GM20000 (cell line): ENCODE measurements at places on chromosomes 16 and 17.
A peak's percentile ranks its signal among the peaks of the same experiment; 100 is the strongest.

DNA sequence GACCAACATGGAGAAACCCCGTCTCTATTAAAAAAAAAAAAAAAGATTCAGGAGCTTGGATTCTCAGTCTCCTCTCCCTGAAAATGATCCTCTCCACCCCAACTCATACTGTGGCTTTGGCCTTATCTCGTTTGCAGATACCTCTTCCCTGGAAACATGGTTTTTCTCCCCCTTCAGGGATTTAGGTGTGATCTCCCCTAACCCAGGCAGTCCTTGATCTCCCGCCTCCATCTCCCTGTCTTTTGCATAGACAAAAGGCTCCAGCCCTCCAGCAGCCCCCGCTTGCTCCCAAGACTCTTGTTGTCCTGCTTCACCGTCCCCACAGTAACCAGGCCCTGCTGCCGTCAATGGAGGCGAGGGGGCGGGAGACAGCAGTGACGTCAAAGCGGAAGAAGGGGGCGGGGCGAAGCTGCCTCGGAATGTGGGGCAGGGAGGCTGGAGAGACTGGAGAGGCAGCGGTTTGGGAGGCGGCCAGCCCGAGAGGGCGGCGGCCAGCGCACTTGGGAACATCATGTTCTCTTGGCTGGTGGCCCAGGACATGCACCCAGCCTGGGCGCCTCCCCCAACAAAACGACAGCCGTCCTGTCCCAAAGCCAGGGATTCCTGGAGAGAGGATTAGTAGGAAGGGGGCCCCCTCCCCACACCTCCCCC is 1.9 kb upstream of the PER1 start:
- DNase-seq: peak; percentile 71

DNA sequence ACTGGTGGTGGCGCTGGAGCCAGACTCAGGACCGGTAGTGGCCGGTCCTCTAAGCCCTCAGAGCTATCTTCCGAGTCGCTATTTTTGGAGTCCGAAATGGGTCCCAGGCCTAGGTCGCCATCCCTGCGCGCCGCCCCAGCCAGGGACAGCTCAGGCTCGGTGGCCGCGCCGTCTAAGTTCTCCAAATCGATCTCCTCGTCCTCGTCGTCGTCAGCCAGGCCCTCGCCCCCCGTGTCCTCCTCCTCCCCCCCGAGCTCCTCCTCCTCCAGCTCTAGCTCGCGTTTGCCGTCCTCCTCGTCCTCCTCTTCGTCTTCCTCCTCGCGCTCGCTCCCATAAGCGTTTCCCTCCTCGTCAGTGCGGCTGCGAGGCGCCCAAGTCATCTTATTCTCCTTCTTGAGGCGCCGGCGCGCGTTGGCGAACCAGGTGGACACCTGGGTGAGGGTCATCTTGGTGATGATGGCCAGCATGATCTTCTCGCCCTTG is 1.6 kb downstream of the IRX3 start:
- DNase-seq: no peak

GRCh38 chr16:75909746-75910145 is 183.5 kb upstream of the CPHXL start:
- DNase-seq: no peak

DNA sequence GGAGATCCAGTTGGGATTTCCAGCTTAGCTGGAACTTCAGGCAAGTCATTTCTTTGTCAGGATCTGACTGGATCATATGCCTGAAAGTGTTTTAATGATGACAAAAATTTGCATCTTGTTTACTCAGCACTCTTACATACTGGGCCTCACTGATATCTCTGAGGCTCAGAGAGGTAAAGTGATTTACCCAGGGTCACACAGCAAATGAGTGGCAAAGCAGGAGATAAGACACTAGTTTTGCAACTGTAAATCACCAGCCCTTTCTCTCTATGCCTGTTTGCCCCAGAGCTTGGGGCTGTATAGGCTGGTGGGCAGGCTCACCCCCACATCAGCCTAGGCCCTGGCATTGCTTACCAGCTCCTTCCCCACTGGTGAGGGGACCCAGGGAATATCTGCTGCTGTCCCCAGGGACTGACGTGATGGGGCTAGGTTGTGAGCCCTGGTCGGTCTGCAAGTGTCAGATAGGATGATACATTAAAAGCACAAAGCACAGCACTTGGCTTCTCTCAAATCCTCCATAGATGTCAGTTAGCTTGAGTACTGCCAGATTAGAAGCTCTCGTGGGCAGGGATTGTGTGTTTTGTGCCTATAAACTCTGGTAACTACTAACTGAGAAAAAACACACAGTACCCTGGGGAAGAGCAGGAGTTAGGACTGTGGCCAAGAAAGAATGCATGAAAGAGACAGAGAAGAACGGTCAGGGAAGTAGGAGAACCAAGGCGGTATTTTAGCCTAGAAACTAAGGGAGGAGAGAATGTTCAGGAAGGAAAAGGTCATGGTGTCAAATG is 165.4 kb downstream of the COPRS start:
- no peak for DNase-seq

GRCh38 chr16:16164243-16164642 is 59.1 kb downstream of the ABCC6 start:
- DNase-seq: no peak

- DNase-seq: no peak
These were observed 17.9 kb upstream of the ALOX15B start for GRCh38 chr17:8020776-8021564.

GRCh38 chr16:272633-273546 is 2.9 kb downstream of the RGS11 start:
- no peak for DNase-seq

DNA sequence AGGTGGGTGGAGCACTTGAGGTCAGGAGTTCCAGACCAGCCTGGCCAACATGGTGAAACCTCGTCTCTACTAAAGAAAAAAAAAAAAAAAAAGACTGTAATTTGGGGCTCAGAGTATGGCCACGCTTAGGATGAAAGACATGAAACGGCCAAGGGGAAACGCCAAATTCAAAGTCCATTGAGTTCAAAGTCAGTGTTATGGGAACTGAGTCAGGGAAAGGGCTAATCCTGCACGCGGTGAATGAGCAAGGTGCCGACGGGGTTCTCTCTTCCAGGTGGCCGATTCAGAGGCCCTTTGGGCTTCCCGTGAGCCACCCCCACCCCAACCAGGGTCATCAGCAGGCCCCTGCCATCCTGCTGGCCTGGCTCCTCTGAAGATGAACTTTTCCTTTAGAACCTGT is 7.5 kb upstream of the OSGIN1 start:
- no peak for DNase-seq

DNA sequence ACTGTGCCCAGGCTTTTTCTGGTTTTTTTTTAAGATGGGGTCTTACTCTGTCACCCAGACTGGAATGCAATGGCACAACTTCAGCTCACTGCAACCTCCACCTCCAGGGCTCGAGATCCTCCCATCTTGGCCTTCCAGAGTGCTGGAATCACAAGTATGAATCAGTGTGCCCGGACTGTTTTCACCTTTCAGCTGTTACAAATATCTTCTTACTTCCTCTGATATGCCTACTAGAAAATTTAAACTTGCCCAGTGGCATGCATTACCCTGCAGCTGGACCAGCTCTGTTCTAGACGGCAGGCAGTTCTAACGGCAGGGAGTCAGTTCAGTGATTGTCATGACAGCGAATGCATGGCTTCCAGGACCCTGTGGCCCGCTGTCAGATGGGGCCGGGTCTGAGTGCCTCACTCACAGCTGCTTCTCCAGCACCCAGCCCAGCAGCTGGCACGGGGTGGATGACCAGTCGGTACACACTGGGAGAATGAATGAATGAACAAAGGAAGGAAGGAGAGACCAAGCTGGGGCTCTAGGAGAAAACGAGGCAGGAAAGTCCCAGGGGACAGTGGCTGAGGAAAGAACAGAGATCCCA is 28.0 kb upstream of the LITAF start:
- no peak for DNase-seq

DNA sequence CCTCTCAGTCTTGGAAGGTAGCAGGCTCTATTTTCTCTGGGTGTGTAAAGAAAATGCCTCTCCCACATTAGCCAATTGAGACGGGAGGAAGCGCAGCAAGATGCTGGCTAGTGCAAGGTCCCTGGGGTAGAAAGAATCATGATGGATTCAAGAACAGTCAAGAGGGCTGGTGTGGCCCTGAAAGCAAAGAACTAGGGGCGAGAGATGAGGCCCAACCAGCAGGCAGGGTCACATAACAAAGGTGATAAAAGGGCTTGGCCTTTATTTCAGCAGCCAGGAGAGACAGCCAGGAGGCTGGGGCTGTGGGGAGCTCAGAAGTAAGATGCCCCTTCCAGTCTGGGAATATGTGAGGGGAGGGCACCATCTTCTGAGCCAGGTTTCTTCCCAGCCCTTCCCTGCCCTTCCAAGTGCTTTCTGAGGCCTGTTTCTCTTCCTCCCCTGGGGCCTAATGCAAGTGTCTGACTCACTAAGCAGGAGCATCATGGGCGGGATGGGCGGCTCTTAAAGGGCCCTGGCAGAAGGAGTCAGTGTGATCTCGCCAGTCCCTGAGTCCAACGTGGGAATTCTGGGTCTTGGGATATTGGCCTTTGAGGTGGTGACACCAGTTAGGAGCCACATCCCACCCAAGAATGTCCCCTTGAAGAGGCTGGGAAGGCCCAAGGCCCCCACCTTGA is 3.9 kb upstream of the NLRC5 start:
- DNase-seq: no peak

DNA sequence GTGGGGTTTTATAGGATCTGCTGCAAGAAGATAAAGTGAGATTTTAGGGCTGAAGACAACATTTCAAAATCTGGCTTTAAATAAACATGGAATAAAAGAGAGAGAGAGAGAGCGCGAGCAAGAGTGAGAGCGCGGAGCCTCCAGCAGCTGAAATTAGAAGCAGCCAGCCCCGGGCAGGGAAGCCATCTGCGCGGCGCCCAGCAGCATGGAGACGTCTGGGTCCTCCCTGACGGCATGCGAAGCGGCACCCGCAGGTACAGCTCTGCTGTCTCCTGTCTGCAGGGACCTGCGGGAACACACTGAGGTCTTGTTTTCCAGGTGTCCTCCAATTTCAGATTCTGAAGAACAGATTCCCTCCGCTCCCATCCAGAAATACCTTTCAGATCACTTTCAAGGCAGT is 7.9 kb upstream of the BAIAP2 start:
- no peak for DNase-seq

DNA sequence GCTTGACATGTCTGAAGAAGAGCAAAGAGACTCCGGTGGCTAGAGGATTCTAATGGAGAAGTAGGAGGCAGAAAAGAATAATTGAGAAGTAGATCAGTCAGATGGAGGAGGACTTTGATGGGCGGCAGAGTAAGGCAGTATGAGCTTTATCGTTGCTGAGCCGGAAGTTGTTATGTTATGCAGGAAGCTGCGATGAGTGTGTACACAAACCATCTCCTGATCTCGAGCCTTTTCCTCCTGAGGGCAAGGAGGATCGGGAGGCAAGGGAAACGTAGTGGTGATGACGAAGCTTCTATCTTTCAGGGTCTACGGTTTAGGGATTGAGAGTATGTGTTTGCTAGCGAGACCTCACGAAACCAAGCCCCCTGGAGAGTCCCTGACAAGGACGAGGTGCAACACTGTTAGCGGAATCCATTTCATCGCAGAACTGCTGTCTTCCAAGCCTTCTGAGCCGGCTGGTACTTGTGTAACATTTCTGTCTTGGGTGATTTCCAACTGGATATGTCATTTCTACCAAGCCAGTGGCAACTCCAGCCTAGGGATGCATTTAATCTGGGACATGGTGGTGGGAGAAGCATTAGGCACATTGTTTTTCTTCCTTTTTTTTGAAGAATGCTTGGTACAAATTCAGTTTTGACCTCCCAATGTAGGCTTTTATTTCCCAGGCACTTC is 45.5 kb downstream of the RBFOX1 start:
- no peak for DNase-seq

DNA sequence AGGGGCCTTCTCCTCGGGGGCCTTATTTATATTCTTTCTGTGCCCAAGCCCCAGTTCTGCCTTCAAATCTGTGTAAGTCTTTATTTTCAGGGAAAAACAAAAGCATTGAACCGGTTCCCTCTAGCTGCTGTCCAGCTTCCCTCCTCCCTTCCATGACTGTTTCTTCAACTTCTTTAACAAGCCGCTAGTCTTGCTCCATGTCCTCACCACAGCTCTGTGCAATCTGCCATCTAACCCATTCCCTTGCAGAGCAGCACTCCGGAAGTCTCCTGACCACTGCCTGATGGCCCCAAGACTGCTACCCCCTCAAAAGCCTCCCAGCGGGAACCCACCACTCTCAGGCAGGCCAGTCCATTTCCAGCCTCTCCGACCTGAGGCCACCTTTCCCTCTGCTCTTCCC is 16.9 kb downstream of the EMC8 start:
- DNase-seq: no peak

- no peak for DNase-seq
These were observed 46.4 kb upstream of the CDH13 start for GRCh38 chr16:82580298-82580890.

DNA sequence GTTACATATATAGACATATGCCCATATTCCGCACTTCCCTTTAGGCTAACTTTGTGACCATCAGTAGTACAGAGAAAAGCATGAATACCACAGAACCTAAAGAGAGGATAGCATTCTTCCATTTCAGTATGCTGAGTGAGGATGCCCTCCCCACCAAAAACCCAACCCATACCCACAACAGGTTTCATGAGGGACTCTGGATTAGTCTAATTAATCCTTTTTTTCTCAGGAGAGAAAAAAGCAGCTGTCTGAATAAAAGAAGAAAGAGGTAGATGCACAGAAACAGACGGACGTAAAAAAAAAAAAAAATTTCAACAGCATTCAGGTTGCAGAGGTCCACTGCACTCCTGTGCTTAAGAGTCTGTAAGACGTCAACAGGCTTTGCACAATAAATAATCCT is 6.7 kb downstream of the MMD start:
- no peak for DNase-seq

DNA sequence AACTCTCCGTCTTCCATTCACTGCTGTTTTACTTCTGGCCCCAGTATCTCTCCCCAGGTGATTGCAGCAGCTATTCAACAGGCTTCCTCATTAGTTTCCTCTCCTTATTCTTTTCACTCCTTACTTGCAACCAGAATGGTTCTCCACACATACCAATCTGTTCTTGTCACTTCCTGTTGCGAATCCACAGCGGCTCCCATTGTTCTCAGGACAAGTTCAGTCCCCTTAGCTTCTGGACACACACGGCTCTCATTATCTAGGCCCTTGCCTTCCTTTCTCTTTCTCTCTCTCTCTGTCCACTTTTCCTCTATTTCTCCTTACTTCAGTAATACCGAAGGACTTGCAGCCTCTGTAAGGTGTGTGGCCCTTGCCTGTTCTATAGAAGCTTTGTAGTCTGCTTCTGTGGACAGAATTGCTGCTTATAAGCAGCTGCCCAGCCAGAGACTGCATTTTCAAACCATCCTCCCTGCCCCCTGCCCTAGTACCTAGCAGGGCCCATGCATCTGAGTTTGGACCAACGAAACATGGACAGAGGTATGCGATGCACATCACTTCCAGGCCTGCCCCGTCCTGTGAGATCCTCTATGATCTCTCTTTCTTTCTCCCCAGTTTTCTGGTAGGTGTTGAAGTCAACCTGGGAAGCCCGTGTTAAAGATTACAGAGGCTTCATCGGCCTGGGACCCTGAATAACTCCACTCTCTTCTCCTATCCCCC is 45.7 kb downstream of the VAT1L start:
- no peak for DNase-seq
